Occipital lobe (tissue), 3 donors: ENCODE measurements at places on chromosomes 12 and 14.

DNA sequence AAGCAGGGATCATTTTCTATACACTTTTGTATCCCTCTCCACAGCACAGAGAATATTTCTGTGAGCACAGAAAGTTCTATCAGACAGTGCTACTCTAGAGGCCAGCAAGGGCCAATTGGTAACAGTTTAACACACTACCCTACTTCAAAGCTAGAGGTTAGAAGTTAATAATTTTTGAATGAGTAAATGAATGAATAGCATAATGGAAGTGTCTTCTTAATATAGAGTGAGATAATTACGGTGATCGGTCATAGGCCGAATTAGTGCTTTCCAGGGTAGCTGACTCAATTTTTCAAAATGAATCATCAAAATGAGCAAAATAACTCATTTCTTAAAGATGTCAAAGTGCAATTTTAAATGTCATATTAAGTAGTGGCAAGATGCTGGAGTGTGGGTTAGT, 67.0 kb upstream of the CCDC198 start:
- DNase-seq = no peak

GRCh38 chr12:77914081-77914488, 83.4 kb downstream of the NAV3 start:
- no peak for DNase-seq

GRCh38 chr12:107302649-107303341, 209.4 kb upstream of the CRY1 start:
- DNase-seq = no peak

- DNase-seq = peak; percentile 16
Measured at GRCh38 chr14:99035712-99036610, 236.0 kb downstream of the BCL11B start.

DNA sequence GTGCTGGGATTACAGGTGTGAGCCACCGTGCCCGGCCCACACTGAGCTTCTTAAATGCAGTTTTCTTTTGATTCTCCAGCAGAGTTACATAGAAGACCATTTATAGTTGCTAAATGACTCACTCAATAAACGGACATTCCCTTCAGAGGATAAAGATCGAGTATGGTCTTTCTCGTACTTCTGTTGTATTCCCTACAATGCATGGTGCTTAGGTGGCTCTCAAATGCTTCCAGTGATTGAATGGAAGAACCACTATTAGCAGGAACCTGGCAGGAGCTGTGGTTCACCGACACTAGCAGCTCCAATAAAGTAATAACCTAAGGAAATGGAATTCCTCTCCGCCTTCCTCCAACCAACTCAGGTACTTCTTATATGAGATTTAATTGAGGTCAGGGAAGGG, 3.9 kb upstream of the GPRC5A start:
- no peak for DNase-seq

DNA sequence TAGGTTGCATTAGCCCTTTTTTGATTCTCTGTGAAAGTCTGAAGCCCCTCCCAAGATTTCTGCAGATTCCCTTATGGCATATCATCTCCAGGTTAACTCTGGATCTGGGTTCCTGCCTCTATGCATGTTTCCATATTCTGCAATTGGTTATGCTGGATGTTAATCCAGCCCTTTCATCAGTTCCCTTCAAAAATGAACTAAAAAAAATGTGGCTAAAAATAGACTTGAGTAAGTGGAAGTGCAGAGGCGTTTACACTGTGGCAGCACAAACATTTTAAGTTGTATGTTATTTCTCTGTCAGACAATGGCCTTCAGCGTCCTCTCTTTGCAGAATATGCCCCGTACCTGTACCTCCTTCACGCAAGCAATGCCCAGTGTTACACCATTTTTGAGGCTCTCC, 11.4 kb downstream of the MGST1 start:
- DNase-seq = no peak

DNA sequence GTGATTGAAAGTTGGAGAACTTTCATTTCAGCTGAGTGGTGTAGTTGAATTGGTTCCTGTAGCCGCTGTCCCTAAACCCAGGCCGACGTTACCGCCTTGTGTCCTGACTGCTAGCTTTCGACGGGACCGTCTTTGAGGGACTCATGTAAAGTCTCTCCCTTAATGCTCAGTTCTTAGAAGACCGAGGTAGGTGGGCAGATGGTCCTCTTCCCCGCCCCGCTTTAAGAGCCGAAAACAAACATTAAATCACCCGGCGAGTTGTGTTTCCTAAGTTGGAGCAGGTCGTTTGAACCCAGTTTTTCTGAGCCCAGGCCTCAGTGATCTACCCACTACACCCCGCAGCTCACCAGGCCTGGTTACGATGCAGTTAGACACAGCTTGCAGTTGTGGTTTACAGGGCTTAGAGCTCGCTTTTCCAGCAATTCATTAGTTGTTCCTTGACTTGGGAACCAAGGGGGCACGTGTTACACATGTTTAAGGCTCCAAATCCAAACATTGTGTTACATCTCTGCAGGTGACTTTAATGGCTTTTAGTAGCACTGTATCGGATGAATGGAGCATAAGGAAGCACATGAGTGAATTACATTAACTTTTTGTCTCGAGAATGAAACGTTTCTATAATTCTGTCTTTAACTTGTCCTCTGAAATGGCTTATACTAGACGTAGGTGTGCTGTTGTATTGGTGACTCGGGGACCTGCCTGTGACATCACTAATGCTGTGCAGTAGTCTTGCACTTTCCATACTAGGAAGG, 790 bp downstream of the NEDD1 start:
- DNase-seq = no peak

GRCh38 chr12:130195776-130196175, 33.5 kb downstream of the FZD10 start:
- DNase-seq = no peak

DNA sequence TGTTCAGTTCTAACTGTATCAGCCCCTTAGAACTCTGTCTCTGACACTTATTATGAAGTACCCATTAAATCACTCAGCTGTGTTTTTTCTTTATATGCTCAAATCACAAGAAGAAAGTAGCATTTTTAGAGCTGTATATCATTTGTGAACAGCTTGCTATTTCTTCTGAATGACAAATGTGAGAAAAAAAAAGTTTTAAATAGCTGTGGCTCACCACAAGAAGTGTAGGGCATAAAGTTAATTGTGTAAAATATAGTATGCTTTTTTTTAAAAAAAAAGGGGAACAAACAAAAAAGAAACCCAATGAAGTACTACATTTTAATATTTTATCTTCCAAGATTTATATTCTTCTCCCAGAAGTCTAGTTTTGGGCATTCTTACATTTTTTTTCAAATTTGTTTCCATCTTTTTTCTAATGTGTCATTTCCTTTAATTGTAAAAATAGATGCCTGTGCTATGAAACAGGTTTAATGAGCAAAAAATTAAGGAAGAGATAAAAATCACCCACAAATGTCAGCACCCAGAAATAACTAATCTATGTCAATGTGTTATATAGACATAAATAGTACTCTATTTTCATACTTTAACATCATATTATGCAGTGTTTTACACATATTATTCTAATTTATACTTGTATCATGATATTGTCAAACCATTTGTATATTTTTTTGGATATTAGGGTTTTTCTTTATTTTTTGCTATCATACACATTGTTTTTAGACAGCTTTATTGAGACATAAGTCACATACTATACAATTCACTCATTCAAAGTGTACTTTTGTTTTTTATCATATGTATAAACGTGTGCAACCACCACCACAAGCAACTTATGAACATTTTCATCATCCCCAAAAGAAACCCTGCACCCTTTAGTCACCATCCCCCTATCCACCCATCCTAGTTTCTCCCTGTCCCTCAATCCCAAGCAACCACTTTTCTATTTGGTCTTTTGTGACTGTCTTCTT, 22.4 kb upstream of the LRRK2 start:
- DNase-seq = no peak

DNA sequence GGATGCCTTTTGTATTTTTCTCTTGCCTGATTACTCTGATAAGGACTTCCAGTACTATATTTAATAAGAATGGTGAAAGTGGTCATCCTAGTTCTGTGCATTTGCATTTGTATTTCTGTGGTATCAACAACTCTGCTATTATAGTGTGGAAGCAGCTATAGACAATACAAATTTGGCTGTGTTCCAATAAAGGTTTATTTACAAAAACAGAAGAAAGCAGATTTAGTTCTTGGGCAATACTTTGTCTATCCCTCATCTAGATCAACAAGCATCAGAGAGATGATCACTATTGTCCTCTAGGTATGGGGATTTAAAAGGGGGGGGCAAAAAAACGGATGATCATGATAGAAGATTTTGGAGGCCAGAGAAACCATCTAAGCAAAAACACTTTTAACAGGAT, 19.1 kb upstream of the BTG1 start:
- DNase-seq = no peak

- no peak for DNase-seq
Measured at GRCh38 chr12:90490355-90490754, 464.6 kb downstream of the CCER1 start.

GRCh38 chr12:132455565-132455964, 34.4 kb upstream of the FBRSL1 start:
- no peak for DNase-seq

GRCh38 chr14:105840266-105841021, 314.1 kb downstream of the TMEM121 start:
- DNase-seq = no peak

GRCh38 chr12:103672401-103673119, 85.5 kb downstream of the STAB2 start:
- no peak for DNase-seq

DNA sequence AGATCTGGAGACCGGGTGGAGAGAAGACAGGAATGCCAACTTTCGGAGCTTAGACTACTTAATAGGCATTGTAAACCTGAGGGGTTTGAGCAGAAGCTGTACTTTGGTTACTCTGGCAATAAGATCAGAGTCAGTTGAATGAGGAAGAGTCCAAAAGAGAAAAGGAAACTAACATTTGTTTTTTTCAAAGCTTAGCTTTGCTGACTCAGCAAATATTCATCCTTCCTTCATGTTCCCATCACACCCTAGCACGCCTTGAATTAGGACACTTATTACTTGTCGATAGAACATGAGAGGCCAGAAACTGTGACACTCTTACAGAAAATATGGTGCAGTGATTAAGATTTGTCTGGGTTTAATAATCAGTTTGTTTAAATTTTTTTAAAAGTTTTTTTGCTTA, 266.9 kb upstream of the ATP2B1 start:
- no peak for DNase-seq

DNA sequence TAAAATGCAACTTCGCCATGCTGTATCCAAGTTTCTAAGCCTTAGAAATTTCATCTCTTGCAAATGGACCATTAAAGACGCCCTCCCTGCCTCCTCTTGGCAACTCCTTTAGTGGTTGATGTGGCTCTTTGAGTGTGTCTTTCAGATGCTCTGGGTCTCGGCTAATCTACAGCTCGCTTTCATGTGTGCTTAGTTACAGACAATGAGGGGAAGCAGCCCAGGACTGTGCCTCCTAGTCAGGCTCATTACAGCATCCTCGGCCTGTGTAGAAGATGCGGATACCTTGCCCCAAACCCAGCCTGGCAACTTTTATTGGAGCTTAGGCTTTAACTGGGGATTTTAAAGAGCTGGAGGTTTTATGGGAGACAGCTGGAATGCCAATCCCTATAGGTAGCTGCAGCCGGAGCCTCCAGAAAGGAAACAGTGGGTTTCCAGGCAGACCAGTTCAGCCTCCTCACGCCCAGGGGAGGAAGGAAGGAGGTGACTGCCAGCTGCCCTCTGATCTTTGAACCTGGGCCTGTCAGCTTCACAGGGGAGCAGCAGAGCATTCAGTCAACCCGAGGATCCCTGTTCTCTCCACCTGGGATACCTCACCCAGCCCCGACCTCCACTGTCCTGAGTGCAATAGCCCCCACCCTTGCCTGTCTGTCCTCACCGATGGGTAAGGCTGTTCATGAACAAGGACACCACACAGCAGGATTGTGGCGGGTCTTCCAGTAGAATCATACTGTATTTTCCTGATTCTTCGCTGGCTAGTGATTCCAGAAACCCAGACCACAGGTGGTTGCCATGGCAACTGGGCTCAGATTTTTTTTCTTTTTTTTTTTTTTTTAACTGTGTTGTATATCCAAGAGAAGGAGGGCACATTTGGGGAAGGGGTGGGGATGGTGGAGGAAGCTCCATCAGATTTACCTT, 638.5 kb downstream of the MED13L start:
- no peak for DNase-seq

DNA sequence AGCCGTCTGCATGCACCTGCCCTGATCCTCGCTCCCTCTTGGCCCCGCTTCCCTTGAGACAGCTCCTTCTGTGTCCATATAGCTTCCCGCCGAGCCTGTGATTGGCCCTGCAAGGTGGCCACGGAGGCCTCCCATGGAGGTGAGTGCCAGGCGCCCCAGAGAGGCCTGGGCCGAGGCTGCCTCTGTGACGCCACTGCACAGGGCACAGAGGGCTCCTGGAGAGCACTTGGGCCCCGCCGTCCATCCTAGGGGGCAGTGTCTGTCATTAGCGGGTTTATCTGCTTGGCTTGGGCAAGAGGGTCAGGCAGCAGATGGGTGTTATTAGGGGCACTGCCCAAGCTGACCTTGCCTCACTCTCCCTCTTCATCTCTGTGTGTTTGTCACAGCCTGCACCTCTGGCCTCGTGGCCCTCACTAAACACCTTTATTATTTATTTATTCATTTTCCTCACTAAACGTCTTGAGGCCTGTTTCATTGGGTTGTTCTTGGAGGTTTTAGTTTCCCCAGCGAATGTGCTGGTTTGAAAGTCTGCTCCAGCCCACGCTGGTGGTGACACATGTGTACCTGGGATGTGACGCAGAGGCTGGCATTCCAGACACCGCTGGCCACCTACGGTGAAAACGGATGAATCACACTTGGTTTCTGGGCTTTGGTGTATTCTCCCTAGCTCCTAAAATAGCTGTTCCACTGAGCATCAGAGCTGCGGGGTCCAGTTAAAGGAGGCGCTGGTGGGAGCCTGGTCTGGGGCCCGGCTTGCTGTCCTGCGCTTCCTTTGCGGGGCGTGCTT, 5.9 kb downstream of the ZFYVE21 start:
- DNase-seq = peak; percentile 71

DNA sequence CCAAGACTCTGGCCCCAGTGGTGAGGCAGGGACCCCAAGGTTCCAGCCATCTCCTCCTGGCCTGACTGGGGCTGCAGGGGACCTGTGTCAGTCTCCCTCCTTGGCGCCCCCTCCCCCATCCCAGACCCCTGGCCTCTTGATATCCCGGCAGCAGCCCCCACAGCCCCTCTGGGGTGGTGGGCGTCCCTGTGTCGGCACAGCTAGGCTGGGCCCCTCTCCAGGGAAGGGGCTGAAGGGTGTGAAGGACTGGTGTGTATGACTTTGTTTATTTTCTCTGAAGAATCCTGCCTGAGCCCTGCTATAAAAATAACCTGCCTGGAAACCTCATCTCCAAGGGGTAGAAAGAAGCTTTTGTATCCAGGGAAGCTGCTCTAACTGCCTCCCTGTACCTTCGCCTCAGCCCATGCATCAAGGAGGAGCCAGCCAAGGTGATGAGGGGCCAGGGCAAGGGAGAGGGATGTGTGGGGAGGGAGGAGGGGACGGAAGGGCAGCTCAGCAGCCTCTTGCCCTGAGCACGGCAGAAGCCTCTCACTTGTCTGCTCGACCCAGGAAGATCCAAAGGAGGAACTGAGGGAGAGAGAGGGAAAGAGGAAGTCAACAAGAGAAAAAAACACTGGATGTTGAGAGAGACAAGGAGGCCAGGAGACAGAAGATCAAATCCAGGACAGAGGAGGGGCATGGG, 25.4 kb upstream of the COL2A1 start:
- DNase-seq = no peak

- no peak for DNase-seq
Measured at GRCh38 chr14:73740618-73741326, 26.6 kb upstream of the PNMA1 start.
